ENCODE measurements at places on chromosomes 13 and 19.

- DNase-seq: no peak
These were observed 44.0 kb downstream of the C13orf46 start for GRCh38 chr13:113929628-113930615.

DNA sequence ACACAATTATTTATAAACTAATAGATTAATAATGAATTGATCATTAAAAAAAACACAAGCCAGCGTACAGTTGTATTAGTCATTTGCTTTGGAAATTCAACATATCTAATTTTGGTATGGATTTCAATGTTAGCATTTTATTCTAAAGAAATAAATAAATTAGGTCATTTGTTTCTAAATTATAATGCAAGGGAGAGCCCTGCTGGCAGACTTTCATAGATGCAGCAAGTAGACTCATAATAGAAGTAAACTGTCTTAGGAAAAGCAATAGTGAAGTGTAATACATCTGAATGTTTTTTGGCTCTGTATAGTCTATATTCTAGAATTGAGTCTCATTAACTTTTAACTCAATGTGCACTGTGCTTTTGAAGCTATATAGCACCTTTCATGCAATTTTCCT lies 982.4 kb upstream of the MIR17HG start:
- no peak for DNase-seq

DNA sequence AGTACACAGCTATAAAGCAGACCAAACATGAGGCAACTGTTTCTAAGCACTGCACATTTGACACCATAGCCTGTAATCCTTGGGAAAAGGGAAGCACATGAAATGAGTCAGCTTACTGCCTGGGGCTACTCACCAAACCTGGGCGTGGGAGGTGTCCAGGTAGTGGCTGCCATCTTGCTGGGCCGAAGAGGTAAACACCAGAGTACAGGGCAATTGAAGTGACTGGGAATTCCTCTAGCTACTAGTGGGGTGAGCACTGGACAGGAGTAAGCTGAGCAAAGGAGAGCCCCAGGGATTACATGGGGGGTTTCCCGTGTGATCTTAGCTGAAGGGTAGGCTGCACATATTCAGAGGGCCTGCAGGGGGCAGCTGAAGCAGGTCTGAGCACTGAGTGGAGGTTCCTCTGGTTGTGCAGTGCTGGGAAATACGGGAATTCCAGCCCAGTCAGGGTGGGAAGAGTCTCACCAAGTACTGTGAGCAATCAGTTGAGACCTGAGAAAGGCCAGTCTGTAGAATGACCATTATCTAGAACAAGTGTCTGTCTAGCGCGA lies 140.5 kb downstream of the SLC7A1 start:
- DNase-seq: no peak

- no peak for DNase-seq
These were observed 128.8 kb downstream of the STK24 start for GRCh38 chr13:98447881-98448641.

DNA sequence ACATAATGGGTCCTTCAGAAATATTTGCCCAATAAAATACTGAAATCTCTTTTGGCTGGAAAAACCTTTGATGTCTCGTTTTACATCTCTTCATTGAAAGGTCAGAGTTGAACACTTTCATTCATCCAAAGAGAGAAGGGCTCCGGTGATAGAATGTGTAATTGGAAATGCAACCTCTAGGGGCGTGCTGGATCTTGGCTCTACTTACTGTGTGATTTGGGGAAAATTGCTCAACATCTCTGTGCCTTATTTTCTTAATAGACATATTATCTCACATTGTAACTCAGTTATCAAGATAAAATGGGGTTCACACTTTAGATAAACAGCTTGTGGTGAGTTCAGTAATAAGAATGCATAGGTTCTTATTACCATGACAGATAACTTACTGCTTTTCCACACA lies 1444.1 kb downstream of the SLITRK5 start:
- DNase-seq: no peak

DNA sequence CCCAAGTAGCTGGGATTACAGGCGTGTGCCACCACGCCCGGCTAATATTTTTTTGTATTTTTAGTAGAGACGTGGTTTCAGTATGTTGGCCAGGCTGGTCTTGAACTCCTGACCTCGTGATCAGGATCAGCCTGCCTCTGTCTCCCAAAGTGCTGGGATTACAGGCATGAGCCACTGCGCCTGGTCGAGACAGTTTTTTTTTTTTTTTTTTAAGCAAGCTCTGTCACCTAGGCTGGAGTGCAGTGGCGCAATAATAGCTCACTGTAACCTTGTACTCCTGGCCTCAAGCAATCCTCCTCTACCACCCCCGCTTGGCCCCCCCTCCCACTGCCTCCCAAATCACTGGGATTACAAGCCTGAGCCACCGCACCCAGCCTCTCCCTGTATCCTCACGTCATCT lies 6.4 kb upstream of the MAP2K7 start:
- DNase-seq: no peak

DNA sequence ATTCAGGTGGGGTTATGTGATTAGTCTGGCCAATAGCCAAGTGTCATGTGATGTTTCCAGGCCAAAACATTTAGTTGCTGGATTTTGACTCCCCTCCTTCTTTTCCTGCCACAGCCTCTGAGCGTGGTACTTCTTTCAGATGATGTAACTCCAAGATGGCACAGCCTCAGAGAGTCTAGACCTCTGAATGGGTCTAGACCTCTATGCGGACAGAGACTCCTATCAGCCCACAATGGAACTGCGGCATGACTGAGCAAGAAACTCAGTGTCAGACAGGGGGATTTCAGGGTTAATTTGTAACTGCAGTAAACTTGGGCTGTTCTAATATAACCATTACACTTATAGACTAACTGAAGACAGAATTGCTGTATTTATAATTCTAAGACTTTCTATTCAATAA lies 42.6 kb upstream of the ZDHHC20 start:
- peak; percentile 8 for DNase-seq

- DNase-seq: peak; percentile 84
These were observed at the start of gene HSH2D for GRCh38 chr19:16143399-16144215. HSH2D (plus strand) TSS chr19:16143685; CDS start chr19:16148751, 5,066 bp downstream.

DNA sequence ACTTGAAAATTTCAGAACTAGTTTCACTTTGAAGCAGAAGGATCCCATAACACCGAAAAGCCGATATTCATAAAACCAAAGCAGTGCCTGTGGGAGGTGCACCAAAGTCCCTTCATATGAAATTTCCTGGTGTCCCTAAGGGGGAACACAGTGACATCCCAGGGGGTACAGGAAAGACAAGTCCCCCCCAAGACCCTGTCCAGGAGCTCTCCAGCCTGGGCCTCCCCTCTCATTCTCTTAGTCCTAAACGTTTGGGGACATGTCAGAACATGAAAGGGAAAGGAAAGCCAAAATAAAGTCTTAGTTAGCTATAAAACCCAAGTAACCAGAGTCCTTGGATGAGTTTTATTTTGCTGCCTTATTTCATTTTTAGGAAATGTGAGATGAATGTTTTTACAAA lies 56.6 kb downstream of the MRPL57 start:
- DNase-seq: peak; percentile 32

- DNase-seq: no peak
These were observed 21.9 kb downstream of the SMIM24 start for GRCh38 chr19:3458229-3459088.
